ENCODE measurements at places on chromosomes 16 and 17.

- no peak for DNase-seq
These were observed 37.7 kb downstream of the EPN2 start for GRCh38 chr17:19274893-19275292.

DNA sequence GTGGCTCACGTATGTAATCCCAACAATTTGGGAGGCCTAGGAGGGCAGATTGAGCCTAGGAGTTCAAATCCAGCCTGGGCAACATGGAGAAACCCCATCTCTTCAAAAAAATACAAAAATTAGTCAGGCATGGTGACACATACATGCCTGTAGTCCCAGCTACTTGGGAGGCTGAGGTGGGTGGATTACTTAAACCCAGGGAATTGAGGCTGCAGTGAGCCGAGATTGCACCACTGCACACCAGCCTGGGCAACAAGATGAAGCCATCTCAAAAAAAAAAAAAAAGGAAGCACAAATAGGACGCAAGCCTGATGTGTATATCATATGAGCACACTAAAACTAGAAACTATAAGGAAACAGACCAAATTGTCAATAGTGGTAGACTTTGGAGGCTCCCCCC, 17.1 kb upstream of the FLCN start:
- no peak for DNase-seq

- no peak for DNase-seq
These were observed 9.8 kb upstream of the TBX2 start for GRCh38 chr17:61389670-61390478.

DNA sequence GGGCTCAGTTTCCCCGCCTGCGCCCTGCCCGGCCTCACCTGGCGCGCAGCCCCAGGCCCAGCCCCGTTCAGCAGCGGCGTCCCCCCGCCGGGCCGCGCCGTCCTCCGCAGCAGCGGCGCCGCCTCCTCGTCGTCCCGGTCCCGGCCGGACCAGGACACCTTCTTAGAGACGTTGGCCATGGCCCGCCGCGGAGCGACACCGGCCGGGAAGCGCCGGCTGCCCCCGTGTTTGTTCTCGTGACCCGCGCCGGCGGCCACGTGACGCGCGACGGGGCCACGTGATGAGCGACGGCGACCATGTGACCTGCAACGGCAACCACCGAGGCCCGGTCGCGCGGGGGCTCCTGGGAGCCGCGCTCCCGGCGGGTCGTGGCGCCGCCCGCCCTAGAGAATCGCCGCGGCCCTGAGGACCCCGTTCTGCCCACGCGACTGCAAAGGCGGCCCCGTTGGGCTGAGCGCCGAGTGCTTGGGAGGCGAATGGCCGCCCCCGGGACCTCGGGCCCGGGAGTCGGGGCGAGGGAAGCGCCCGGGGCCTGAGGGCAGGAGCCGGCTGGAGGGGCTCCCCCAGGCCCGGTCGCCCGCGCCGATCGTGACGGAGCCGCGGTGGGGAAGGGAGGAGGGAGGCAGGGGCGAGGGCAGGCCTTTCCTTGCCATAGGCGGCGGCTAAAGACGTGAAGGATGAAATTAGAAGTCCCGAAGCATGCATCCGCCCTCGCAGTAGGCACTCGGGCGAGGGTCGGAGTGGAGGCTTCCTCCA, at the start of gene CLCN7:
TSS of gene CLCN7 (minus strand) at position 233 of the 756 bp plus-strand sequence. CDS start at position 179, 54 bp downstream.
- peak; percentile 10 for DNase-seq

DNA sequence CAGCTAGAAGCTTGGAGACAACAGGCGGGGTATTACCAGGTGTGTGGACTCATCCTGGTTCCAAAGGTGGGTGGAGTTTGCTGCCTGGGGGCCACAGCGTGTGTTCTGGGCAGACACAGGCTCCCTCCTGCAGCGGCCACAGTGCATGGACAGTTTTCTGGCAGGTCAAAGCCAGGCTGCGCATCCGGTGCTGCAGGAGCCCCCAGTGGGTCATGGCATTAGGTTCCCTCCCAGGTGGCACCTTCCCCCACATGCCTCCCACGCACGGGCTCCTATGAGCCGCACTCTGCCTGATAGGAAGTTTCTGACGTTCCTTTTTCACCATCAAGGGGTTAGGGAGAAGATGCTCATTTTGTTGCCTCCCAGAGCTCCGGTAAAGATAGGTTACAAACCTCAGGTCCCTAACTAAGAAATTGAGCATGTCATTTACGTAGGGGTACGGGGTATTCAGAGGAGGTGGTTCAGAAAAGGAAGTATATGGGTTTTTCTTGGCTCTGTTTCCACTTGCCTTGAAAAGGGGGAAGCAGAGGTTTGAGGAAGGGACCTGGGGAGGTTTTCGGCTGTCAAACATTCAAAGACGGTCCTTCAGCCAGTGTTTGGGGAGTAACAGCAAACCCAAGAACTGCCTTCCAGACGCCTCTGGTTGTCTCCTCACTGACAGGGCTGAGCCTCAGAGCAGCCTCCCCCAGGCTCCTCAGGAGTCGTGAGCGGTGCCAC, 32.7 kb upstream of the NAT9 start:
- no peak for DNase-seq

DNA sequence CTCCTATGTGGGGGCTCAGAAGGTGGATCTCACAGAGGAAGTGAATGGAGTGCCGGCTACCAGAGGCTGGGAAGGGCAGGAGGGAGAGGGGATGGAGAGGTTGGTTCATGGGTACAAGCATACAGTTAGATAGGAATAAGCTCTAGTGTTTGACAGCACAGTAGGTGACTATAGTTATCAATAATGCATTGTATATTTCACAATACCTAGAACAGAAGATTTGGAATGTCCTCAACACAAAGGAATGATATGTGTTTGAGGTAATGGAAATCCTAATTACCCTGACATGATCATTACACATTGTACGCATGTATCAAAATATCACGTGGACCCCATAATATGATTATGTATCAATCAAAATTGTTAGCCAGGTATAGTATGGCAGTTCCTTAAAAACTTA, 38.9 kb upstream of the MED9 start:
- no peak for DNase-seq

DNA sequence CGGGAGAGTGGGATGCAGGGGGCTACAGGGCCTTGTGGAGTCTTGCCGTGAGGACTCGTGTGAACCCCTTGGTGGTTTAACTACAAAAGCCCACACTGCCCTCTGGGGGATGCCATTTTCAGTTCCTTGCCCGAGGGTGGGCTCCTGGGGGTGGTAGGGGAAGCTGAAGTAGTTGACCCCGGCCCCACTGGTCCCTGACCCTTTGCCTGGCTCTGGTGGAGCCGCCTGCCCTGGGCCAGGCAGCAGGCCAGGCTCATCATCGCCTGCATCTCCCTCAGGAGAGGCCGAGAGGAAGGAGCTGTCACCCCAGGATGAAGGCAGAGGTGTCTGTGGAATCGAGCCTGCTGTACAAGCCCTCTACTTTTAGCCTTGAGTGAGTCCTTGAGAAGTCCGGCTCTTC, 10.2 kb downstream of the COX4I1 start:
- DNase-seq: no peak

GRCh38 chr17:28940142-28940541, 11.2 kb downstream of the PHF12 start:
- DNase-seq: no peak

DNA sequence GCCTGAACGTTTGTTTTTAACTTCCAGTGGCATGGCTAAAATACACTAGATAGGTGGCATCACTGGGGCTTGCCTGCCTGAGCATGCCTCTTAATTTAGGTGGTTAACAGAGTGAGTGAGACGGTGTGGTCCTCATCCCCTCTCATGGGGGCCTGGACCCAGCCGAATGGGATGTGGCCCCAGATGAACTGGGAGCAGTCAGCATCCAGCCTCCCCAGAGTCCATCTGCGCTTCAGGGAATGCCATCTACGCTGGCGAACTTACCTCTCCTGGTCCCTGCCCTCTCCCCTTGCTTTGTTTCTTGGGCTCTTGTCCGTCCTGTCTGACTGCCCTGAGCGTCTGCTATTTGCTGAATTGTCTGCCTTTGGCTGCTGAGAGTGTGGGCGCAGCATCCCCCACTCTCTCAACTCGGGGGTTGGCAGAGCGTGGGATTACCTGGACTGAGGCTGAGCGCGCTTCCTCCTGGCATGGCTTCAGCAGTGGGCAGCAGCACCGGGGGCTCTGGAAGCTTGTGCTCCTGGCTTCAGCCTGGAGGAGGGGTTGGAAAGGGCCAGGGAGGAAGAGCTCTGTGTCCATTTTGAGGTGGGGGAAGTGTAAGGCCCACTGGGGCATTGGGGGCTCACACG, 2.1 kb downstream of the RAB40C start:
- DNase-seq: no peak

GRCh38 chr16:5678371-5678770, 580.8 kb upstream of the EEF2KMT start:
- no peak for DNase-seq

DNA sequence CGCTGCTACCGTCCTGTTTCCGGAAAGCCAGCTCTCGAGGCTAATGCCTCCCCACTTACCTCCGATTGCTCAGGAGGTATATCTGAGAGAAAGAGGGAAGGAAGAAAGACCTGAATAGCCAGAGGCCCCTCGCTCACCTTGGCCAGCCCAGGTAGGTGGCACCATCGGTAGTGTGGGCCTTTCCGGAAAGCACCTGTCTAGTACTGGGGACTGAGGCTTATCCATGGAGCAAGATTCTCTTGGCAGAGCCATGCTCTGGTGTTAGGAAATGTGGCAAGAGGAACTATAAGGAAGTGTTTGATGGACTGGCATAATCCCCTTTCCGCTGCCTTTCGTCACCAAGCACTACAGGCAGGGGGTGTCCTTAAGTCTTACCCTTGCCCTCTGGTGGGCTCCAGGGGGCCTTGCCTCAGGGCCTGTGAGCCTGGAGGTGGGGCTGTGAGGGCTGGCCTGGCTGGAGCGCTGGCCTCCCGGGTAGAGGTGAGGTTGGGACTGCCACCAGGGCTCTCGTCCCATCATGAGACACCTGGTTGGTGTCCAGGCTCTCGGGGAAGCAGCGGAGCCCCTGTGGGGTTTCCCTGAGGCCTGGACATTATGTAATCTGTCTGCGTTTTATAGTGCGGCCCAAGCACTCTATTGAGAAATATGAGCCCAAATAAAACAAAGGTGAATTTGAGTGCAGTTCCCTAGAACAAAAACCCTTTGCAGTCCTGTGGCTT, 2.9 kb downstream of the CMIP start:
- DNase-seq: no peak

- DNase-seq: no peak
These were observed 17.1 kb upstream of the VPS4A start for GRCh38 chr16:69294051-69294450.

DNA sequence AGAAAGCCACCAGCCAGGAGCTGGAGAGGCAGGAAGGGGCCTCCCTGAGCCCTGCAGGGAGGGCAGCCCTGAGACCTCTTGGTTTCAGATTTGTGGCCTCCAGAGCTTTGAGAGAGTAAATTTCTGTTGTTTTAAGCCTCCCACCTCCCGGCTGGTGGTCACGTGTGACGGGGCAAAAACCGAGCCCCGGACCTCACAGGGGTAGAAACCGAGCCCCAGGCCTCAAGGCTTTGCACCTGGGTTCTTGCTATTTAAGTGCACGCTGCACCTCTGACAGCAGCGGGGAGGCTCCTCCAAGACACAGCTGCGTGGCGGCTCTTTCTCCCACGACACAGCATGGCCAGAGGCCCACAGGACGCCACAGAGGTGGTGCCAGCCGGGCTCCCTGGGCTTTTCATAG, 17.4 kb upstream of the ZC3H18 start:
- no peak for DNase-seq

GRCh38 chr16:29745853-29746345, at the start of gene C16orf54:
Gene C16orf54 (minus strand): TSS chr16:29745990. CDS start chr16:29744951, 1,039 bp downstream.
- DNase-seq: no peak

DNA sequence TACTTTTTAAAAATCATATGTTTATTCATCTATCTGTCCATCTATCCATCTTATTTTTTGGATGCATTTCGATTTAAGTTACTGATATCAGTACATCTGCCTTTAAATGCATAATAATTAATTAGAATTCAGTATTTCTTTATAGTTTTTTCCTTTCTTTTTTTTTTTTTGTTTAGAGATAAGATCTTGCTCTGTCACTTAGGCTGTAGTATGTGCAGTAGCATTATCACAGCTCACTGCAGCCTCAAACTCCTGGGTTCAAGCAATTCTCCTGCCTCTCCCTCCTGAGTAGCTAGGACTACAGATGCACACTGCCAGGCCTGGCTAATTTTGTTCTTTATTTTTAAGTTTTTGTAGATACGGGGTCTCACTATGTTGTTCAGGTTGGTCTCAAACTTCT, 133.4 kb downstream of the SSH2 start:
- DNase-seq: no peak

DNA sequence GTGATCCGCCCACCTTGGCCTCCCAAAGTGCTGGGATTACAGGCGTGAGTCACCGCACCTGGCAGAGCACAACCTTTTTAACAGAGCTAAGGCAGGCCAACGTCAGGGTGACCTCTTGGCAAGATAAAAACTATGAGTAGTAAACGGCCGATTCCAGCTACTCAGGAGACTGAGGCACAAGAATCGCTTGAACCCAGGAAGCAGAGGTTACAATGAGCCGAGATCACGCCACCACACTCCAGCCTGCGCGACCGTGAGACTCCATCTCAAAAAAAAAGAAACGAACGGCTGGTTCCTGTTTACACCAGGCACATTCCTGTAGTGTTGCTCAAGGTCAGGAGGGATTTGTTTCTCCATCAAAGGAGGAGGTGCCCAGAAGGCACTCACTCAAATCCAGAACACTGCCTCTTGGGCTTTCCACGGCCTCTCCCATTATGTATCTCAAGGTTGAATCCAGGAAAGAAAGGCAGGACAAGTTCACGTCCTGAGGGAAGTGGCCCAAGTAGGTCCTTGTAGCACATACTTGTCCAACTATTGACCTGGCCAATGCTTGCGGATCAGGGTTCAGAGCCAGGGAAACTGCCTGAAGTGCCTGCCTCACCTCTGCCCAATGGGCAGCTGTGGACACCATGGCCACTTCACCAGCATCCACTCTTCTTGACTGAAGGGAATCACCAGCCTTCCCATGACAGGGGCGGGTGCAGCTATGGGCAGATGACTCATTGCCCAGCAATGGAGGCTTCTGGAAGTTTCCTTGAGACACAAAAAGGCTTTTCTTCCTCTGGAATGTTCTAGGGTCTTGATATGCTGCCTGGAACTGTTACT, 13.5 kb downstream of the KNOP1 start:
- no peak for DNase-seq

DNA sequence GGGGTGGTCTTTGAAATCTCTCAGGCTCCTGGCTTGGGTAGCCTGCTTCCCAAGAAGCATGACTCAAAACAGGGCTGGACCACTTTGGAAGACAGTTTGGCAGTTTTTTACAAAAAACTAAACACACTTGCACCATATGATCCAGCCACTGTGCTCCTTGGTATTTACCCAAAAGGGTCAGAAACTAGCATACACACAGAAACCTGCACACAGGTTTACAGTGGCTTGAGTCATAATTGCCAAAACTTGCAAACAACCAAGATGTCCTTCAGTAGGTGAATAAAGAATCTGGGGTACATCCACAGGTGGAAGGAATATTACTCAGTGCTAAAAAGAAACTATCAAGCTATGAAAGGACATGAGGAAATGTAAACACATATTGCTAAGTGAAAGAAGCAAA, 323.2 kb upstream of the CDH5 start:
- DNase-seq: no peak

- DNase-seq: no peak
These were observed 8.4 kb downstream of the LMF1 start for GRCh38 chr16:962366-962765.

- no peak for DNase-seq
These were observed 9.3 kb upstream of the SKAP1 start for GRCh38 chr17:48439110-48439850.
